ENCODE measurements at places on chromosomes 12 and 14. TPM values are rescaled to one million over a fixed set of nuclear protein-coding genes. Genes with fewer than 3 reads are reported as not detected.

DNA sequence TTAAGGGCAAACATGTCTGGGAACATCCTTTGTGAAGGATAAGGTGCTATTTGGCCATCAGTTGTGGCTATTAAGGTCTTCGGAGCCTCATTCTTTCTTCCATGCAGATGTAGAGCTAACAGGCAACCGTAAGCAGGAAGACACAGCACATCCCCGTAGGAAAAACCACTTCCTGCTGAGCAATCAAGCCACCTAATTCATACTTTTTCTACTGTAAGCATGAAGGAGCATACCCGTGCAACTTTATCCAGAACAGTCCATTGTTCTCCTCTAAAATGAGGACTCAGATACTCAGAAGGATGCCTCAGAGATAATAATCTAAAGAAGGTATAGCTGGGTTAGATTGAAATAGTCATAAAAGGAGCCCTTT, 232.0 kb downstream of the PPM1H start:
- H3K36me3 ChIP-seq: peaks cover 5% of the 10 kb centered on the region
- no peak overlapping the region for H3K27ac ChIP-seq
- no peak overlapping the region for H3K4me3 ChIP-seq

Gene ISM2
- 0.39 TPM for total RNA-seq

DNA sequence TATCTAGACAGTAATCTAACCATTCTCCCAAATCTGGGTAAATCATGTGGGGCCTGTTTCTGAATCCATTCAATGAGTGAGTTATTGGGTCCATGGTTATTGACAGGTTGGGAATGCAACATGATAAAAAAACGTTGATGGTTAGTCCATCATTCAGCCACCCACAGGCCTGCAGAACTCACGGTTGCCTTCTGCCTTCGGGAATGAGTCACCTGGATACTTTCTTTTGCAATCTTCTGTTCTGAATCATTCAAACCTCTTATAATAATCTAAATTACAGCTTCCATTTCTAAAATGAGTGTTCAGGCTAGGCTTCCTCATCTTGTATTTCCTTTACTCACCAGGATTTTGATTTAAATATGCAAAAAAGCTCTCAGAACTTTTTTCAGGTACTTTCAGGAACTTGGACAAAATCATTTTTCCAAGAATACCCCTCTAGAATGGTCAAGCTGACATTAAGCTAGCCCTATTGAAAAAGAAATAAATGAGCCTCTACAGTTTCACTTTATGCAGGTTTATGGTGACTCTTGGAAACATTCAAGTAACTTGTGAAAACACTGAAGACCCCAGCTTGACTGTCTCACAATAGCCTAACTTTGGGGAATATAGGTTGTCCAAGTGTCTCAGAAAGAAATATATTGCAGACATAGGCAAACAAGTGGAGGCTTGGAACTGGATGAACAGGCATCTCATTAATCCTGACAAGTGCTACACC, 94.4 kb downstream of the KCNK10 start:
- no peaks in the 10 kb centered on the region for H3K27me3 ChIP-seq
- no peak overlapping the region for H3K27ac ChIP-seq
- no peaks in the 10 kb centered on the region for H3K4me1 ChIP-seq

Gene TAS2R20
- total RNA-seq: 1.3 TPM

Gene AHNAK2
- 2.3 TPM for total RNA-seq

All from H9 (cell line).